ENCODE measurements at places on chromosomes 5 and 9. TPM values are rescaled to one million over a fixed set of nuclear protein-coding genes. Genes with fewer than 3 reads are reported as not detected.

DNA sequence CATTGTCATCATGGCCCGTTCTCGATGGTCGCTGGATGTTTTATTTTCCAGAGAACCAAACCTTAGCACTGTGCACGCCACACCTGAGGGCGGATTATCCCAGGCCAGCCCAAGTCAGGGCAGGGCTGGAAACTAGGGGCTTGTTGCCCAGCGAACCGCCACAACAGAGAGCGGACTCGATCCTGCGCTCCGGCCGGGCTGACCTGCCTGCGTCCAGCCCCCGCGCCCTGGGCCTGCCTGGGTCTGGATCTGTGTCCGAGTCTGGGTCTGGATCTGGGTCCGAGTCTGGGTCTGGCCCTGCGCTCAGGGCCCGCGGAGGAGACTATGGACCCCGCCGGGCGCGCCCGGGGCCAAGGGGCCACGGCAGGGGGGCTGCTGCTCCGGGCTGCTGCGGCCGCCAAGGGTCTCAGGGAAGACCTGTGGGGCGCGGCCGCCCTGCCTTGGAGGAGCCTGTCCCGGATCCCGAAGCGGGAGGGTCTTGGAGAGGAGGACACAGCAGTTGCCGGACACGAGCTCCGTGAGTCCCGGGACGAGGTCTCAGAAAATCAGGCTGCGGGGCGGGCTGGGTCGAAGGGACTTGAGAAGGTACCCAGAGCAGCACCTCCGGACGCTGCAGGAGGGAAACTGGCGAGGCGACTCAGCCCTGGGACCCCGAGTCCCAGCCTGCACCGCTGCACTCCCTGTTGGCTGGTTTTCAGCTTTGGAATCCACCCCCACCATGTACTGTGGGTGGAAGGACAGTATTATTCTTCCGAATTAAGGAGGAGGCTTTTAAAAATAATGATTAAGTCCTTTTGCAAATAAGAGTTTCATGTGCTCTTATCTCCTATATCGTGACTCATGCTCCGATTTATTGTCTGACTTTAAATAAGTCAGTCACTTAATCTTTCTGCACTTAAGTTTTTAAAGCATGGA lies at the start of gene ANKDD1B:
Gene ANKDD1B (plus strand): TSS at position 143 of the 915 bp plus-strand sequence. CDS start 182 bp downstream, at position 325.
- peaks cover 14% of the 10 kb centered on the region for H3K4me1 ChIP-seq
- H3K36me3 ChIP-seq: no peaks in the 10 kb centered on the region
- DNase-seq: peak; percentile 20
- H3K27ac ChIP-seq: no peak within 1 kb of the TSS
- H3K27me3 ChIP-seq: no peaks in the 10 kb centered on the region
- peak within 1 kb of the TSS; percentile 66 for H3K4me3 ChIP-seq

GRCh38 chr9:127202461-127203169 lies 62.0 kb upstream of the GARNL3 start:
- DNase-seq: no peak
- peaks cover 16% of the 10 kb centered on the region for H3K4me1 ChIP-seq
- H3K36me3 ChIP-seq: no peaks in the 10 kb centered on the region
- no peak overlapping the region for H3K27ac ChIP-seq

LCN2 gene
- total RNA-seq: not detected

- H3K27ac ChIP-seq: no peak overlapping the region
- H3K36me3 ChIP-seq: no peaks in the 10 kb centered on the region
- DNase-seq: no peak
These were observed 89.0 kb downstream of the GCNT4 start for GRCh38 chr5:74963407-74963806.

- H3K36me3 ChIP-seq: no peaks in the 10 kb centered on the region
- H3K27me3 ChIP-seq: no peaks in the 10 kb centered on the region
- no peak for DNase-seq
- H3K4me3 ChIP-seq: no peak overlapping the region
These were observed 78.8 kb downstream of the NIPSNAP3B start for GRCh38 chr9:104842698-104843097.

DNA sequence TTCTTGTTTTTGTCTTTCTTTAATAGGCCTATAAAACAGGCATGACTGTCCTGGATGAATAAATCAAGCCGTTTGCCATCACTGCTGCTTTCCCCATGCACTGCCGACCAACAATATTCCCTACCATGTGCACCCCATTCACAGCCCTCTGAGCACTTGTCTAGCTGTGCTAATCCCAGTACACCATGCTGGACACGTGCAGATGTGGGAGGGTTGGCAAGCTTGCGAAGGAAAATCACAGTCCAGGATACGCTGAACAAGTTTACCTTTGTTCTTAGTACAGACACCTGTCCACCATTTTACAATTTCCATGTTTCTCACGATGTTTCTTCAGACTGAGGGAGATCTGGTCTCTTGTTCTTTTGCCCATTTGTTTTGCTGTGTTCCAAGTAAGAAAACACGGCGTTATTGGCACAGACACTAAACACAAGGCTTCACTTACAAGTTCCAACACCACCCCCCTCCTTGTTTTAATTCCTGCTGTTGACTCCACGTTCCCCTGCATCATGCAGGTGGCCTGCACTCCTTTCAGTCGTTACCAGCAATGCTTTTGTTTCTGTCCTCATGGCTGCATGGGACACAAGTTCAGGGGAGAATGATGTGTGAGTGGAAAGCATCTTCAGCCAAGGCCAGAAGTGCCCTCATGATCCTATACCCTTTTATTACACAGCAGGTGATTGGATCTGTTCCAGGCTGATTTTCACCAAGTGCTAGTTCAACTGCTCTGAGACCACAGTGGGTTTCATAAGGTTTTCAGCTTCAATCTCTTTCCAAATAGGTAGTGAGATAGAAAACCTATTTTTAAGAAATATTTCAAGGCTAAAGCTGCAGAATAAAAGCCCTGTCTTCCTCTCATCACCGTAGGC lies 608.9 kb downstream of the IRX1 start:
- H3K27me3 ChIP-seq: no peaks in the 10 kb centered on the region
- no peaks in the 10 kb centered on the region for H3K36me3 ChIP-seq
- no peak overlapping the region for H3K27ac ChIP-seq
- no peak for DNase-seq
- H3K4me3 ChIP-seq: no peak overlapping the region
- H3K4me1 ChIP-seq: no peaks in the 10 kb centered on the region

DNA sequence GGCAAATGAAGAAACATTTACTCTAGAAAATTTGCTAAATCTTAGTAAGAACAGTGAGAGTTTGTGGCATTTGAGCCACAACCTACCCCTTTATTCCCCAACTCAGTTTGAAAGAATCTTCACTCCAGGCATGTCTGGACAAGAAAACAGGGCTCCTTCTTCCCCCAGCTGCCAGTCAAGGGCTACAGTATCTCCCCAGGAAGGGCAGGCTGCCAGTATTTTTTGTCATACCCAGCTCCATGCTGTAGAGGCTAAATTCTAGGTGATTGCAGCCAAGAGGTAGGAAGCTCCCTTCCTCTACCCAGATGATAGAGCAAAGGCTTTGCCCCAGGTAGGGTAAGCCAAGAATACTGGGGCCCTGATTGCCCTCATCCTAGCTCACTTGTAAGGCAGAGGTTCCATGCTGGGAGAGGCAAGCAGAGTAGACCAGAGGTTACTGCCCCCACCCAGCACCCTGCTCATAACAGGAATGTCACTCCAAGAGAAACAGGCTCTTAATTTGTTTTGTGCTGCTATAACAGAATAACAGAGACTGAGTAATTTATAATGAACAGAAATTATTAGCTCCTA lies 20.0 kb upstream of the GRPEL2 start:
- peak; percentile 50 for DNase-seq
- peaks cover 98% of the 10 kb centered on the region for H3K36me3 ChIP-seq
- H3K27me3 ChIP-seq: no peaks in the 10 kb centered on the region
- peaks cover 31% of the 10 kb centered on the region for H3K4me1 ChIP-seq
- no peak overlapping the region for H3K27ac ChIP-seq

GRCh38 chr5:76672242-76672641 lies 43.7 kb upstream of the F2R start:
- H3K27me3 ChIP-seq: no peaks in the 10 kb centered on the region
- H3K4me1 ChIP-seq: no peaks in the 10 kb centered on the region
- no peak overlapping the region for H3K27ac ChIP-seq

DNA sequence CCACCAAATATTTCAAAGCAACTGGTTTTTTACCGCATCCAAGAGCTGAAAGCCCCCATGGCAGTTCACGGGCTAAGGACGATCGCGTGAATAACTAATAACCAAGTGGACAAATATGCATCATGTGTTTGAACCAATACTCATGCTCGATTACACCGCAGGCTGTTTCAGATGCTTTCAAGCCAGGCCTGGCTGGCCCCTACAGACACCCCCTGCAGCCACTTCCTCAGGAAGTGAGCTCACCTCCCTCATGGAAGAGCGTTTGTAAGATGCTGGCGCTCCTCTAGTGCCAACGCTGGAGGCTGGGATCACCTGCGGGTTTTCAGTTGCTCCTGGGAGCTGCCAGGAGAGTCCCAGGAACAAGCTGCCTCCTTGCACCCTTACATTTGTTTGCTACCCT lies 53.9 kb upstream of the PTCH1 start:
- H3K4me3 ChIP-seq: no peak overlapping the region
- H3K4me1 ChIP-seq: peaks cover 7% of the 10 kb centered on the region
- peaks cover 69% of the 10 kb centered on the region for H3K27me3 ChIP-seq

DNA sequence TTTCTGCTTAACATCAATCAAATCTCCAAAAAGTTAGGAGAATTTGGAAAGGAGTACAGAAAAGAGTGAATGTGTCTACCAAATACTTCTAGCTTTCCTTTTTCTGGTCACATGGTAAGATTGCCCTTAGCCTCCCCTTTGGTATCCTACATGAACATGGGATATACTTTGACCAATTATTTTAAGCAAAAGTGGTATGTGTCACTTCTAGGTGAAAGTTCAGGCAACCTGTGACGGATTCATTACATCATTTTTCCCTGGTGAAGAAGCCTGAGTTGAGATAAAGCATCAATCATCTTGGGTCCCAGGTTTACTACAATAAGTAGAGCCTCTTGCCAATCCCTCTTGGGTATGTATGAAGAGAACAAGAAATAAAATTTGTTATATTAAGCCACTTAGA lies 419.2 kb downstream of the PDE4D start:
- no peaks in the 10 kb centered on the region for H3K4me1 ChIP-seq
- no peak overlapping the region for H3K27ac ChIP-seq
- DNase-seq: no peak
- no peak overlapping the region for H3K4me3 ChIP-seq

CSF2 gene
- not detected for total RNA-seq

DNA sequence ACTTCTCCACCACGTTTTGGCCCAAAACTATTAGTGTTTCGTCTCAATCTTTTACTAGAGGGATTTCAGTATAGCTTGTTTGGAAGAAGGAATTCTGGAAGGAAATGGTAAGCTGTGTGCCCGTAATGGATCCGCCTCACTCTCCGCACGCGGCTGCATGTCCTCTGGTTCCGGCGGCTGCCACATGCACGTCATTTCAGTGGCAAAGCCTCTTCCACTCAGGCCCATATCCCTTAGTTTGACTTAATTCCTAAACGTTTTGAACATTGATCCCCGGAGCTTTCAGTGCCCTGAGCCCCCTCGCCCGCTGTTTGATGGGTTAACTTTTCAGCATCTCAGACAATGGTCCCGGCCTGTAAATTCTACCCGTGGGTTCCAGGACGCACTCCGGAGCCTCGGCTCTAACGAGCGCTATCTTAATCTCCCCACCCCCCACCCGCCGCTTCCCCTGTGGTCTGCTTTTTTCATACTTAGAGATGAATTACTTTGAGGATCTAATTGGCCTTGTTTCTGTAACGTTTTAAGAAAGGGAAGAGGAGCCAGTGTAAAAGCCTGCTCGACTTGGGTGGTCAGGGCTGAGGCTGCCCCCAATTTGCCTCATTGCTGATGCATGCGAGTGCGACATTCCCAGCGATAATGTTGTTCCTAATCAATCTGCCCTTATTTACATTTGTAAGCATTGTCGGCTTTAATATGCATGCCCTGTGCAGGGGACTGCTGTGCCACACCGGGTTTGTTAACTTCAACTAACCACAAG lies 4.6 kb downstream of the PTCH1 start:
- peak overlapping the region; percentile 94 for H3K27ac ChIP-seq
- H3K4me3 ChIP-seq: peak overlapping the region; percentile 97
- peaks cover 5% of the 10 kb centered on the region for H3K4me1 ChIP-seq
- no peak for DNase-seq
- no peaks in the 10 kb centered on the region for H3K27me3 ChIP-seq

- H3K27ac ChIP-seq: no peak overlapping the region
- H3K36me3 ChIP-seq: no peaks in the 10 kb centered on the region
- no peaks in the 10 kb centered on the region for H3K4me1 ChIP-seq
- no peak overlapping the region for H3K4me3 ChIP-seq
These were observed 85.3 kb upstream of the COX7C start for GRCh38 chr5:86532429-86532828.

GRCh38 chr9:130948266-130948665 lies 9.2 kb upstream of the FIBCD1 start:
- H3K4me1 ChIP-seq: no peaks in the 10 kb centered on the region
- no peak overlapping the region for H3K4me3 ChIP-seq
- no peak overlapping the region for H3K27ac ChIP-seq
- no peaks in the 10 kb centered on the region for H3K36me3 ChIP-seq
- no peaks in the 10 kb centered on the region for H3K27me3 ChIP-seq

- H3K27ac ChIP-seq: no peak overlapping the region
- no peaks in the 10 kb centered on the region for H3K36me3 ChIP-seq
- H3K4me1 ChIP-seq: no peaks in the 10 kb centered on the region
- no peak overlapping the region for H3K4me3 ChIP-seq
These were observed 45.2 kb downstream of the YIPF5 start for GRCh38 chr5:144125163-144125726.

FOXD4L3 gene
- not detected for total RNA-seq

DNA sequence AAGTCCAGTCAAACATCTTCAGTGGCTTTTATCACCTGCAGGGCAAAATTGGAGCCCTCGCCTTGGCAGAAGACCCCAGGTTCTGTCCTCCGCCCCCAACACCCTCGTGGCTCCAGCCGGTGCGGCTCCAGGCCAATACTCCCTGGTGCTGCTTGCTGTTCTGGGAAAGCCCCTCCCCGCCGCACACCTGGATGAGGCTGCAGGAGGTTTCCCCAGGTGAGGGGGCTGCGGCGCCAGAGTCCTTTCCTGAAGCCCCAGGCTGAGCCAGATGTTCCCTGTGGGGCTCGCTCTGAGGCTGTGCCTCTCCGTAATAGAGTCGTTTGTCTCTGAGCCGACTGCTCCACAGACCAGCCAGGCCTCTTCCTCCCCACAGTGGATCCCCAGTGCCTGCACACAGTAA lies 375.4 kb upstream of the IRX1 start:
- H3K27ac ChIP-seq: no peak overlapping the region
- H3K27me3 ChIP-seq: no peaks in the 10 kb centered on the region
- DNase-seq: no peak
- H3K36me3 ChIP-seq: no peaks in the 10 kb centered on the region
- H3K4me1 ChIP-seq: no peaks in the 10 kb centered on the region

MYOT gene
- 22.4 TPM for total RNA-seq

- no peak overlapping the region for H3K4me3 ChIP-seq
- no peaks in the 10 kb centered on the region for H3K36me3 ChIP-seq
- H3K27me3 ChIP-seq: no peaks in the 10 kb centered on the region
- DNase-seq: no peak
- peaks cover 2% of the 10 kb centered on the region for H3K4me1 ChIP-seq
- no peak overlapping the region for H3K27ac ChIP-seq
These were observed 88.4 kb upstream of the SH3PXD2B start for GRCh38 chr5:172542651-172543131.
